LNCaP clone FGC (cell line): ENCODE measurements at places on chromosomes 3 and 15.

GRCh38 chr3:54668236-54668635, 259.6 kb downstream of the LRTM1 start:
- DNase-seq: no peak

- no peak for DNase-seq
Observed at GRCh38 chr15:31277335-31278060, 49.1 kb upstream of the KLF13 start.

DNA sequence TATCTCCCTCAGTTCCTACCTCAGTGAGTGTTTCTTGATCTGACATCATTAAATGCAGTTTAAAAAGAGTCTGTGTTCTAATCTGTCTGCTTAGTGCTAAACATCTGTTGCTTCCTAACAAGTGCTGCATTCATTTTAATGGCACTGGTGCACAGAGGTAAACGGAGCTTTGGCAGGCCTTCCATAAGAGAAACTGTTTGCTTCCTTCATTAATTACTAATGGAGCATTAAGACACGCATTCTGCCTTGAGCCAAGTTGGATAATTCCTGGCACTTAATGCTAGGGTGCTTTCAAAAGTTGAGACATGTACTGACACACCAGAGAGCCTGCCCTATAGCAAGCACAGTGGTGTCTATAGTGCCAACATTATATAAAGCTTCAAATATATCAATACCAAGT, 34.7 kb downstream of the SCG5 start:
- DNase-seq: no peak

DNA sequence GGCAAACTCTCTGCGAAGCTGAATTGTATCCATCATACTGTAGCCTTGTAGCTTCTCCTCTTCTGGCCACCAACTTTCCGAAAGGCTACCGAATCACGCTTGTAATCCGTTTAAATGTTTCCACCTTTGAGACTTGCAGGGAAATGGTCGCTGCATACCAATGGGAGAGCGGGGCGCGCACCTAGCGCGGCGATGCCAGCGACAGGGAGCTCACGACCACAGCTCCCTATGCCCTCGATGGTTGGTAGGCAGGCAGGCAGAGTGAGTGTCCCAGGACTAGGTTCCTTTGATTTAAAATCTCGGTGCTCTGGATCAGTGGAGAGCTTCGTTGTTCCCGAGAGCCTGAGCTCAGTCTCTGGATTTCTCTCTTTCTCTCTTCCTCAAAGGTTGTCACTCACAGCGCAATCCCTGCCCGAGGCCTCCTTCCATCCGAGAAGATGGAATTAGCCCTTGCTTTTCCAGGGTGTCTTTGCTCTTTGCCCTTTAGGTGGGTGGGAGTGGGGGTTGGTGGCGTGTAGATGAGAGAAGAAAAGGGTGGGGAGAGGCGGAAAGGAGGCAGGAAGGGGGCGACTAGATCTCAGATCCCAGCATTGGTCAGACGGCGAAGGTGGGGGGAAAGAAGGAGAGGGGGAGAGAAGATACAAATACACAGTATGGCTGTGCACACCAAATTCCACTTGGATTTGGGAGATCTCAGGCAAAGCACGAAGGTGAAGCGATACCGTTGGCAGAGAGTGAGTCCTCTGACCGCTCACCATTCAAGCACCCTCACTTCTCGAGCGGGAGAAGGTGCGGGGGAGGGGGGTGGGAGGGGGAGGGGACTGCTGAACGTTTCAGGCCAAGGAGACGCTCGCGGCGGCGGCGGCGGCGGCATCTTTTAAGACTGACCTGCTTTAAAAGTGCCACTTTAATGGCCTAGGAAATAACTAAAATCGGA, at the start of gene SLITRK3:
SLITRK3 (minus strand) TSS at position 745 of the 937 bp plus-strand sequence. CDS start 5,554 bp downstream, outside the sequence.
- no peak for DNase-seq

GRCh38 chr3:194602669-194603171, 30.5 kb downstream of the TMEM44 start:
- no peak for DNase-seq

DNA sequence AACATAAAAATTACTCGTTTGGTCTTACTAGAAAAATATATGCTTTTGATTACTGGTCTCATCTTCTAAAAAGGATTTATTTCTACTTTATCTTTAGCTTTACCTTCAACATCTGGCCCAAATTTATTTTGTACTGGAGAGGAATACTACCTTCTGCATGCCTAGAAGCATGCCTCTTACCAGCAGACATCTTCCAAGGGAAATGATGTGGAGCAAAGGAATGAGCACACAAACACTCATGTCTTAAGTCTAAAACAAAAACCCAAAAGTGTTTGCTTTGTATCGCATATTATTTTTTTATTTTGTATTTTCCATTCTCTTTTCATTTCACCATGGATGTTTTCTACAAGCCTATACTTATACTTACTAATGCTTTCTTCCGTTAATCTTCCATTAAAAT, 304.6 kb upstream of the KCNMB2 start:
- no peak for DNase-seq

GRCh38 chr15:36373550-36373949, 205.9 kb upstream of the CDIN1 start:
- no peak for DNase-seq
